ENCODE measurements at places on chromosomes 2 and 18.
A peak's percentile ranks its signal among the peaks of the same experiment; 100 is the strongest.

GRCh38 chr2:176732780-176733179 lies 463.5 kb downstream of the MTX2 start:
- DNase-seq = no peak

DNA sequence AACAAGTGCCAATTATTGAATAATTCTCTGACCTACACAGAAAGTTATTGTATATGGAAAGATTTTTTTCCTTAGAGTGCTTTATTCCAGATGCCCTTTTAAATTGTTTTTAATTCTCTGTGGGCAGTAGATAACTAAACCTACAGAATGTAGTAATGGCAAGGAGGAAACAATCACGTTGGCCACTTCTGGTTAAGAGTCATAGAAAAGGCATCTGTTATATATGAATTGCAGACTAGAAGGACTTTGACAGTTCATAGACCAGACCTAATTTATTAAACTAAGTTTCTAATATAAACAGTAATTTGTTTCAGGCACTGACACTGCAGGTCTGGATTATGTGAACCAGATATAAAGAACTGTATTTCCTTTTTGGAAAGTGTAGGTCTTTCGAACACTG lies 607.5 kb downstream of the PLCL1 start:
- peak; percentile 27 for DNase-seq

DNA sequence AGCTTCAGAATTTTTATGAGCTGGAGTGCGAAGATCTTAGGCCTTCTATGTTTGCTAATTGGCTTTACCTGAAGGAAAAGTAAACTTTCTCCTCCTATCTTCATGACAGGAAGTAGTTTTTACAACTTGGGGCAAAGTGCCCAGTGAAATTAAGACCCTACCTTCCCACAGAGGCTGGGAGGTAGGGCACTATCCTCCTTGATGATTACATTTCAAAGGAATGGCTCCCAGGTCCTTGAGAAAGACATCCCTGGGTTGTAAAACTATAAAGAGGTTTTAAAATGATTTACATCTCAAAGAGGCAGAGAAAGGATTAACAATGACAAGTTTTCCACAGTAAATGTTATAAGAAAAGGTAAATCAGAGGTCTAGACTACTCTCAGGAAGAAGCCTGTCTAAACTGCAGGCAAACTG lies 155.8 kb downstream of the CDH7 start:
- DNase-seq = no peak

DNA sequence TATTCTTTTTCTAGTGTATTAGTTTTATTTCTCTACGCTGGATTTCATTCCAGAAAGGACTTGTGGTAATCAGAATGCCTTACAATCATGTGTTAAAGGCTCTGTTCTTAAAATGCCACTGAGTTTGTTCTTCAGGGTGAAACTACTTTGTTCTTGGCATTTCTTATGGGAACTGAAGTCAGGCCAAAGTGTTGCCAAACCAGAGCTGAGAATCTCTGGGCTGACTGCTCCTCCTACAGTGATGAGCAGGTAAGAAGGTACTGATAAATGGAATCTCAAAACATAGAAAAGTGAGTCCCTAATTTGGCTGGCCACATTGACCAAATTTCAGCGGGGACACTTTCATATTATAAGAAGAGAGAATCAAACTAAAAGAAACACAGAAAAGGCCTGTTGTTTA lies 55.1 kb upstream of the ZNF397 start:
- no peak for DNase-seq

DNA sequence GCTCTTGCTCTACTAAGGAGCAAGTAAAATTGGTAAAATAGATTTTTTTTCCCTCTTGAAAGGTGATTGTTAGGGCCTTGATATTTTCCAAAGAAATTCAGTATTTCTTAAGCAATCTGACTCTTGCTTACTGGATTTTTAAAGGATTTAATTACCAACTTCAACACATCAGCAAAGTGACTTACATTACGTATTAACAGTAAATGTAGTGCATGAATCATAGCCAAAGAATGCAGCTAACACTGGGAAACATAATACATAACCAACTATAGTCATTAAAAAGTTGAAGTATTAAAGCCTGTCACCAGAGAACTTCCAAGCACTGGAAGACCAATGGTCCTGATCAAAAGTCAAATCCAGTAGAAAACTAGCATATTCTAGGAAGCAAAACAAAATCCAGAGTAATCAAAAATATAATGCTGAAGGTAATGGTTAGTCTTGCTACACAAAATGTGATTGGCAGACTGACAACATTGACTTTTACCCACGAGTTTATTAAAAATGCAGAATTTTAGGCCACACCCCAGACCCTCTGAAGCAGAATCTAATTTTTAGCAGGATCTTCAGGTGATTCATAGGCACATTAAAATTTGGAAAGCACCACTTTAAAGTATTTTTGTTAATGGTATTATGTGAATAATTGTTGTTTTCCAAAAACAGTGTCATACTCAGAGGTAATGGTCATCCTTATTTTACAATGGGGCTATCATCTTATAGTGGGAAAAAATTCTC lies 31.8 kb upstream of the CAVIN2 start:
- peak; percentile 92 for DNase-seq

GRCh38 chr2:168642873-168643272 lies 159.6 kb upstream of the NOSTRIN start:
- no peak for DNase-seq

DNA sequence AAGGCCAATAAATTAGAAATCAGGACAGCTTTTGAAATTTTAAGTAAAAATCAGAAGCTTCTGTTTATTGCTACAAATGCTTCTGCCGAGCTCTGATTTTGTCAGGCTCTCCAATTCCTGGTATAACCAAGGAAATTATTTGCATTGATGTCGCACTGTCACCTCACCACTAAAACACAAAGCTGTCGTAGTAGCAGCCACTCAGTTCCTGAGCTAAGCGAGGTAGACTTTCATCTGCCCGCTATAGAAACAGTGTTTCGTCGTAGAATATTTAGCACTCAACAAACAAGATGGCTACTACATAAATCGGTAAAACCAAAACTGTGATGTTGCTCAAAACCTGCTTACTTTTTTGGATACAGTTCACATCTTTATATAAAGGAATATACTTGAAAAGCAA lies 141.3 kb upstream of the FOSL2 start:
- no peak for DNase-seq

- DNase-seq = no peak
Measured at GRCh38 chr18:75698861-75699260, 271.4 kb upstream of the SMIM21 start.

DNA sequence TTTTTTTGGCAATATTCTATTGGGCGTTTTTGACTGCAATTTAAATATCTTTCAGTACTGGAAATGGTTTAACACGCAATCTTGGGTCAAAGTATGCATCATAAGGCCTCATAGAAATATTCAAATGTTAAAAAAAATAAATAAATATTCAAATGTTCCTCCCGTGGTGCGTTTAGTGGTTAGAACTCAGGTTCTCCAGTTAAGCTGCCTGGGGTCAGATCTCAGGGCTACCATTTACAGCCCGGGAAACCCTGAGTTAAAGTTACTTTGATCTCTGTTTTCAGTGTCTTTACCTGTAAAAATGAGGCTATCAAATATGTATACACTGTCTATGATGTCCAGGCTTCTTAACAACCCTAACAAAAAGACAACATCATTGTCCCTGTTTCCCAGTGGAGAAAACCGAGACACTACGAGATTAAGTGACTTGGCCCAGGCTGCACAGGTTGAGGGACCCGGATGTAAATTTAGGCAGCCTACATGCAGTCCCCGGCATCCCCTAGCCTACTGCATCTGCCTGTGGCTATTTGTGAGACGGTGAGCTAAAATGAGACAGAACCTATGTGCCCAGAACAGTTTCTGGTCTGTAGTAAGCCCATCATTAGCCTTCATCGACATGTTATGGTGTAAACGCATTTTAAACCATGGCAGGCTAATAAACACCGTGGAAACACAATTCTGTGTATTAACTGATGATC lies 1.7 kb downstream of the FHL2 start:
- no peak for DNase-seq

GRCh38 chr2:134127496-134127895 lies 126.4 kb upstream of the MGAT5 start:
- no peak for DNase-seq

GRCh38 chr2:98378196-98378595 lies 31.9 kb downstream of the CNGA3 start:
- DNase-seq = no peak

DNA sequence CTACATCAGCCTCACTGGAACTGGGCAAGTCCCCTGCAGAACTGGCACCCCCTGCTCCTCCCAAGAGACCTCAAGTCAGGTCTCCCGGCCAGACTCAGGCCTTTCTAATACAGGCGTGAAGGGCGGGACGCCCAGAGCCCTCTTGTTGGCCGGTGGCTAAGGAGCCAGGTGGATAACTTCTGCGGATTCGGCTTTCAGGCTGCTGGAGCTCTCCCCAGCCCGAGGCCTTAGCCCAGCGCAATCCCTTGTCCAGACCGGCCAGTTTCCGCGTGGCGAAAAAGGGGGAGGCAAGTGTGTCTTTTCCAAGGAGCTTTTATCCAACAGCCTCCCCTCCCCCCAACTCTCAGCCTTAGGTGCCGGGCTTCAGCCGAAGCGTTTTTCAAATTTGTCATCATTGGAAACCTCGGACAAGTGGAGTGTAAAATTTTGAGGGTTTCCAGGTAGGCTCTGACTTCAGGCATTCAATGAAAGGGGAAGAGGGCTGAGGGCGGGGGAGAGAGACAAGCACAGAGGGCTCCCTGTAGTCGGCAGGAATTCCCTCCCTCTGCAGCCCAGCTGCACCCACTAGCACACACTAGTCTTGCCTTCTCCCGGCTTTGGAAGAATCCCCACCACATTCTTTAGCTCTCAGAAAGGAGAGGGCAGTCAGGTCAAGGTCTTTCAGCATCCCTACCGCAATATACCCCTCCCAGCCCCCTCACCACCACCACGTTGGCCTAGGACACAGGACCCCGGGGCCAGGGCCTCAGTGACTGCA lies 9.5 kb upstream of the SATB2 start:
- DNase-seq = no peak

Data from fibroblast of skin of right biceps (primary cell).